ENCODE measurements at places on chromosomes 3 and 15. TPM values are rescaled to one million over a fixed set of nuclear protein-coding genes. Genes with fewer than 3 reads are reported as not detected.

GPR156 gene
- total RNA-seq, result under 0.01 TPM

MYLK gene
- 740 TPM for total RNA-seq

LTF gene
- not detected for total RNA-seq

ZNF860 gene
- total RNA-seq, result under 0.01 TPM

- no peak for DNase-seq
- H3K36me3 ChIP-seq, result no peaks in the 10 kb centered on the region
- no peaks in the 10 kb centered on the region for H3K27me3 ChIP-seq
- no peak overlapping the region for H3K27ac ChIP-seq
- H3K4me1 ChIP-seq, result no peaks in the 10 kb centered on the region
Measured at GRCh38 chr3:110021659-110022058, 684.3 kb upstream of the DPPA4 start.

DNA sequence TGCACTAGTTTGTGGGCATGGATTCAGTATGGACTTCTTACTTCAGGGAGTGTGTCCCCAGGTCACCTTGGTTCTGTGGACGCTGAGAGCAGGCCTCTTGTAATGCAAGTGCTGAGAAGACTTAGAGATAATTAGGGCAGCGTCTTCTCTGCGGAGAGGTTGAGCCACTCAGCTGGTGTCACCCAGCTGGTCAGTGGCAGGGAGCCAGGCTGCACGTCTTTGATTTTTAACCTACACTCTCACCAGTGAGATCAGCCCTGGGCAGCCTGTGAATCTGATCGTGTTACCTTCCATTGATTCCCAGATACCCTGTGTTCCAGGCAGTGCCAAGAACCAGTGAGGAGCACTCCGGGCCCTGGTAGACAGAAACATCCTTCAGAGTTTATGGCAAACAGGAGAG lies 92.6 kb downstream of the SLCO3A1 start:
- H3K36me3 ChIP-seq, result no peaks in the 10 kb centered on the region
- no peak overlapping the region for H3K27ac ChIP-seq
- H3K27me3 ChIP-seq, result no peaks in the 10 kb centered on the region
- no peak overlapping the region for H3K4me3 ChIP-seq
- DNase-seq, result no peak

GRCh38 chr3:25107918-25108617 lies 320.0 kb upstream of the RARB start:
- no peak overlapping the region for H3K4me3 ChIP-seq
- no peaks in the 10 kb centered on the region for H3K36me3 ChIP-seq
- no peaks in the 10 kb centered on the region for H3K27me3 ChIP-seq
- no peak overlapping the region for H3K27ac ChIP-seq
- no peaks in the 10 kb centered on the region for H3K4me1 ChIP-seq

DNA sequence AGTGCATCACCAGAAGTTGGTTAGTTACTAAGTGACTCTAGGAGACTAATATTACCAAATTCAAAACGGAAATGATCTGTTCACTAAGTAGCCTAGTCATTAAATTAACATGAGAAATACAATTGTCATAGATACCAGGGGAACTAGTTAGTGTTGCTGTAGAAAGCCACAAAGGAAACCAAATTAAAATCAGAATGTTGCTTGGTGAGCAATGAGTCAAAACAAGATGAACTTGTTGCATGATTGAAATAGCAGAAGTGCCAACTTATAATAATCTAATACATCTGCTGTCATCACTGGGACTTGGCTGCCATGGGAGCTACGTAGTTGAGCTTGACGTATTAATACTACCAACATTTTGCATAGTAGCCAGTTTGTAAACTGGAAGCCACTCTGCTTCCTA lies 458.1 kb downstream of the DIPK2A start:
- DNase-seq, result no peak
- no peak overlapping the region for H3K27ac ChIP-seq
- no peaks in the 10 kb centered on the region for H3K27me3 ChIP-seq
- no peak overlapping the region for H3K4me3 ChIP-seq

DNA sequence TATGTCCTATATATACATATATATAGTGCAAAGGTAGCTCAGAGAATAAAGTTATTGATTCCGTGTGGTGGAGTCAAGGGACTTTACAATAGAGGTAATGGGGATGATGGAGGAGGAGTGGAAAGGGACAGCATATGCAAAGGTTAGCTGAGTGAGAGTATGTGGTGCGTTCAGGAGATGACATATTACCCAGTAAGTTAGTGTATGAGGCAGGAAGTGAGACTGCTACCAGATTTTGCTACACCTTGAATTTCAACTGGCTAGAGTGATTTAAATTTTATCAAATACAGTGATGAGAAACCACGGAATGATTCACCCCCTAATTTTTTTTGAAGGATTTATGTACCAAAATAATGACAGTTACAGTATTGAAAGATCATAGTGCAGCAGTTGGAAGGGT lies 2.8 kb downstream of the ACTL6A start:
- peaks cover 3% of the 10 kb centered on the region for H3K4me1 ChIP-seq
- H3K27me3 ChIP-seq, result no peaks in the 10 kb centered on the region
- H3K36me3 ChIP-seq, result peaks cover 1% of the 10 kb centered on the region
- DNase-seq, result no peak
- no peak overlapping the region for H3K4me3 ChIP-seq

Measured in fibroblast of lung (primary cell).